D341Med (cell line): ENCODE measurements at places on chromosomes 5 and 9.

- no peak for DNase-seq
Observed at GRCh38 chr9:124257070-124257843, 492 bp upstream of the NEK6 start.

DNA sequence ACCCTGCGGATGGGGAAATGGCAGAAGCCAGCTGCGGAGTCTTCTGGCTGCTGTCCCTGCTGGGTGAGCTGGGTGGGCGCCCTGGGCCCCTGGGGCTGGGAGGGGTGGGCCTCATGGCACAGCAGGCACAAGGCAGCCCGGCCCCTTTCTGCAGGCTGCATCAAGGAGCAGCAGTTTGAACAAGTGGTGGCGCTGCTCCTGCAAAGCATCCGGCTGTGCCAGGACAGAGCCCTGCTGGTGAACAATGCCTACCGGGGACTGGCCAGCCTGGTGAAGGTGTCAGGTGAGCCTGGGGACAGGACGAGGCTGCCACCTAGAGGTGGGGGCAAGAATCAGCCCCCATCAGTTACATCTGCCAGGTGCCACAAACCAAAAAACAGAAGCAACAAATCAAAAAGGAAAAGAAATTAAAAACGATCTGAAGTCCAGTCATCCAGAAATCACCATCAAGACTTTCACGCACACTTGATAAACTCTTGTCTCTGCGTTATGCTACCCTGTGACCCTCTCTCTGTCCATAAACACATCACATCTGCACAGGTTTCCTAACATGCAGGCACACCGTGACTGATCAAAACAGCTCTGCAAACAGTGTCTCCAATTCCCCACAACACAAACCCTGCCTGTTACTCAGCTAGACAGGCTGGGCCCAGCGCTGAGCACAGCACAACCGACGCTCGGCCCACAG lies 13.9 kb downstream of the REXO4 start:
- DNase-seq: peak; percentile 70

GRCh38 chr9:101923451-101923850 lies 185.0 kb upstream of the GRIN3A start:
- no peak for DNase-seq

- DNase-seq: no peak
Observed at GRCh38 chr9:18459962-18460584, 13.9 kb upstream of the ADAMTSL1 start.

DNA sequence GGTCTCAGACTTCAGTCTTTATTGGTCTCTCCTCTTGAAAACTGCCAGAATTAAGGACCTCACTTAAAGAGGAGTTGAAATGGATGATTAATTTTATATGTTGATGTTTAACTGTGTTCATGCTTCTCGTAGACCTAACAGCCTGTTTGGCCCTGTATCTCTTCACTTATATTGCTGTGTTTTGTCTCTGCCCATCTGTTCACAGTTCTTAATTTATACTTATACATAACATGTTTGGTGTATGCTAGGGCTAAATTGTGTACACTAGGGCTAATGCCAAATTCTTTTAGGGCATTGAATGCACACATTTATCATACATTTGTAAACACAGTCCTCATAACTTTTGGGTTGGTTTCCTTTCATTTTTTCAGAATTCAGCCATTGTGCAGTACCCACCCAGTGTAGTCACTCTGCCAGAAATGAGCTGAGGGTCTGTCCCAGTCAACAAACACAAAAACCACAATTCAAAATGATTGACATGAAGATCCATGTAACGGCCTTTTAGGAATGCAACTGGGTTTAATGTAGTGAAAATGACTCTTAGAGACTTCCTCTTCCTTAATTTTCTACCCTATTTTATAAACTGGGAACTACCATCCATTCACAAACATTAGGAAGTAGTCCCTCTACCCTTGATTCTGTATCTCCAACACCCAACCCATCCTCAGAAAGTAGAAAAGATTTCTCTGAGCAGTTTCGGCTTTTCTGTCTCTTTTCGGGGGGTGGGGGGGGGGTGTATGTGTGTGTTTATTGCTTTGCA lies 668.8 kb upstream of the KLF4 start:
- DNase-seq: no peak

DNA sequence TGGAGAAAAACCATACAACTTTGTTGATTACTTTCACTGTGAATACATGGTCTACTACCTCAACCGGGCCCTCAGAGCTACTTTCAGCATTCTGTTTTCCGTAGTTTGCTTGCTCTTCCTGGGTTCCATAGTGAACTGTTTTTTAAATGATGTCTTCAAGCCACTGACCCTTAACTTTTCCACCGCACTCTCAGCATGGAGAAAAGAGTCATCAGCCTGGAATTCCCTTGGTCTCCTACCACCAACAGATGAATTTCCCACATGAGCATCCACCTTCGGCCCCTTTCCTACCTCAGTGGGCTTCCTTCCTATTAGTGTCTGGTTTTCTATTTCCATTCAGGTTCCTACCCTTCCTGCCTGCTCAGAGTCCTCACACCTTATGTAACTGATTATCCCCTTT lies 135.9 kb upstream of the ADAMTSL1 start:
- no peak for DNase-seq

GRCh38 chr5:15615859-15616258 lies 115.9 kb downstream of the FBXL7 start:
- DNase-seq: no peak

- no peak for DNase-seq
Observed at GRCh38 chr5:53616939-53617549, 56.6 kb downstream of the NDUFS4 start.

DNA sequence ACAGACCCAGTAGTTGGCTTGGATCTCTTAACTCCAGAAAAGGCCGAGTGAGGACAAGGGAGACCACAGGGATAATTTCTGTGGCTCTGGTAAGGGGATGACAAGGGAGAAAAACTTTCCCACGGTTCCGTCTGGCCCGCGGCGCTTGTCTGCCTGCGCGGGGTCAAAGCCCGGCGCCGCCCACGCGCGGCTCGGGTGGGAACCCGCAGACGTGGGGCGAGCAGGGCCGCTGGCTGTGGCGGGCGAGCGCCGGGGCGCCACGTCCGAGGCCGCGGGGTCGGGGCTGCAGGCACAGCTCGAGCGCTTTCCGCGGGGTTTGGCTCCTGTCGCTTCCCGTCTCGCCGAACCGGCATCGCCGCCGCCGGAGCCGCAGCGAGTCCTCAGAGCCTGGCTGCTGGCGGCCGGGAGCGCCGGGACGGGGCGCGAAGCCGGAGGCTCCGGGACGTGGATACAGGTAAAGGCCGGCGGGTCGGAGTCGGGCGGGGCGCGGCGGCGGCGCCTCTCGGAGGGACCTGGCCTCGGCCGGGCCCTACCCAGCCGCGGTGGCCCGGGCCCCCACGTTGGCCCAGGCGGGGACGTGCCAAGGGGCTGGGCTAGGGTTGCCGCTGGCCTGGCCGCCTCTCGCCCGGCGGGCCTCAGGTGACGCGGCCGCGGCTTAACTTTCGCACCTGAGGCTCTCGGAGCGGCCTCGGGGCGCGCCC lies at the start of gene RNF180:
TSS of gene RNF180 (plus strand) at position 344 of the 701 bp plus-strand sequence. CDS start 34,965 bp downstream, outside the sequence.
- DNase-seq: peak; percentile 79

DNA sequence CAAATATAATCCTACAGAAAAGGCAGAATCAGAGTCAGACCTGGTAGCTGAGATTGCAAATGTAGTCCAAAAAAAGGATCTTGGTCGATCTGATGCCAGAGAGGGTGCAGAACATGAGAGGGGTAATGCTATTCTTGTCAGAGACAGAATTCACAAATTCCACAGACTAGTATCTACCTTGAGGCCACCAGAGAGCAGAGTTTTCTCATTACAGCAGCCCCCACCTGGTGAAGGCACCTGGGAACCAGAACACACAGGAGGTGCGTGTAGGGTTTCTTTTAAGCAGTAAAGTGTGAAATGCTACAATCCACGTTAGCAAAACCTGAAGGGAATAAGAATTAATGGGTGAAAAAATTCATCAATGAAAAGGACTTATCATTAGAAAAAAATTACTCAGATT lies 145.8 kb downstream of the GIN1 start:
- DNase-seq: no peak

GRCh38 chr9:121947775-121948174 lies 145.3 kb downstream of the TTLL11 start:
- DNase-seq: no peak

GRCh38 chr5:128350705-128351104 lies 187.3 kb downstream of the FBN2 start:
- DNase-seq: no peak

DNA sequence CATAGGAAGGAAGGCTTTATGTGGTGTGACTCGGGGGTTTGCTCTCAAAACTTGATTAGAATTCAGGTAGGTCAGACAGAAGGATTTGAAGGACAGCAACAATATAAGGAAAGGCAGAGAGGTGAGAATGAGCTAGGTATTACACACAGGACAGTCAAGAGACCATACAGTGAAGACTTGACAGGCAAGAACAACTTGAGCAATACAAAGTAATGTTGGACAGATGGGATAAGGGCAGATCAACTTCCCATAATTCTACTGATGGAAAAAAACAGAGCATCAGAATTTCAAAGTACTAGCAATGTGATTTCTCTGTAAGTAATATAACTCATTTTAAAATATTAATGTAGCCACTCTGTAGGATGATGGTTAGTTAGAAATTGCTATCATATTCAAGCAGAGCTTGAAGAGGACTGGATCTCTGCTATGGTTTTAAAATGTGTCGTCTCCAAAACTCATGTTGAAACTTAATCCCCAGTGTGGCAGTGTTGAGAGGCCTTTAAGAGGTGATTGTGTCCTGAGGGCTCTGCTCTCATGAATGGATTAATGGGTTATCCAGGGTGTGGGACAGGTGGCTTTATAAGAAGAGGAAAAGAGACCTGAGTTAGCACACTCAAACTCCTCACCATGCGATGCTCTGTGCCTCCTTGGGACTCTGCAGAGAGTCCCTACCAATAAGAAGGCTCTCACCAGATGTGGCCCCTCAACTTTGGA lies 22.4 kb upstream of the HOMER1 start:
- no peak for DNase-seq

DNA sequence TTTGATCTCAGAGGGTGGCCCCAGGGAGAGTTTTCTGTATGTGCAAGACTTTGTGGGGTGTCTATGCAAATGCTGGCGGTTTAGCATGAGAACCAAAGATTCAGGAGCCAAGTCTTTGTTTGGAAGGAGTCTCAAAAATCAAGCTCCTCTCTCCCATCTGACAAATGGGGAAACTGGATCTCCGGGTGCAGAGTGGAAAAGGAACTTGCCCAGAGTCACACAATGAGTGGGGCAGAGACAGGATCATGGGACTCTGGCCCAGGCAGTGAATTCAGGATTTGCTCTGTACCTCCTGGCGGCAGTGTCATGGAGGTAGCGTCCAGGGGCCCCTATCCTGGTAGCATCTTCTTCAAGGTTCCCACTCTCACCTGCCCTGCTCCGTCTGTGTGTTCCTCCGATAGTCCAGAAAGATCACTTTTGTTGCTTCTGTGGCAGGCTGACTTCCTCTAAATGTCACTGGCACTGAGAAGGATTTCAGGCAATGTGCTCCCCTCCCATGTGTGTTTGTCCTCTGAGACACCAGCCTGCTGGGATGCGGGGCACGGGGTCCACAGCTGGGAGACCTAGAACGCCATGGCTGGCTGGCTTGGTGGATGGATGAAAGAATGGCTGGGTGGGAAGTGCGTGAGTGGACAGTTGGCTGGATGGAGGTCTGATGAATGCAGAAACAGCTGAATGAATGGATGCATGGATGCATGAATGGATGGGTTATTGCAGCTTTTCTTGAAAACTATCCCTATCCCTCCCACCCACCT lies 3.6 kb downstream of the CCL19 start:
- no peak for DNase-seq

DNA sequence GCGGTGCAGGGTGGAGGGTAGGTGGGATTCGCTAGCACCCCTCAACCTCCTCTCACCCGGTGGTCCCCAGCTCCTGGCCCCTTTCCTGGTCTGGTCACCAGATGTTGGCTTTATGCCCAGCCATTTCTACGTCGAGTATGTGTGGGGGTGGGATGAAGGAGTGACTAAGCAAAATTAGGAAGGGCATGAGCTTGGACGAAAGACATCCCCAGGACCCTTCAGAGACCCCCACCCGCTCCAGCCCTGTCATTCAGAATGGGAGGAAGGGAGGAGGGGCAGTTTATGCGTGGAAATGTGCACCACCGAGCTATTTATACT lies 742 bp downstream of the BHMT2 start:
- no peak for DNase-seq

GRCh38 chr5:142283304-142283703 lies 41.5 kb downstream of the SPRY4 start:
- no peak for DNase-seq

DNA sequence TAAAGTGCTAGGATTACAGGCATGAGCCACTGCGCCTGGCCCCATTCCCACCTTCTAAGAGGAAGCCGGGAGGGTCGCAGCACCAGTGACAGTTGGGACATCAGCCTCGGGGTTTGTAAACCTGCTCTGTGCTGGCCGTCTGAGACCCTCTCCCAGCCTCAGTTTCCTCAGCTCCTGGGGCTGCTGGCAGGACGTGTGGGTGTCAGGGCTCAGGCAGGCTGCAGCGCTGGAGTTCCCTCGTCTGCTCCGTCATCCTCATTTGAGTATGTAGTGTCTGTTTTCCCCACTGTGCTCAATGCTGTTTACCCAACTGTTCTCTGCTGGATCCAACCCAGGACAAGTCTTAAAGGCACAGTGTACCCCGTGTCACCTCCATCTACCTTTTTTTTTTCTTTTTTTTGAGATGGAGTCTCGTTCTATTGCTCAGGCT lies 2.0 kb upstream of the NINJ1 start:
- no peak for DNase-seq

GRCh38 chr5:75185763-75186162 lies 50.9 kb downstream of the ANKRD31 start:
- DNase-seq: no peak

DNA sequence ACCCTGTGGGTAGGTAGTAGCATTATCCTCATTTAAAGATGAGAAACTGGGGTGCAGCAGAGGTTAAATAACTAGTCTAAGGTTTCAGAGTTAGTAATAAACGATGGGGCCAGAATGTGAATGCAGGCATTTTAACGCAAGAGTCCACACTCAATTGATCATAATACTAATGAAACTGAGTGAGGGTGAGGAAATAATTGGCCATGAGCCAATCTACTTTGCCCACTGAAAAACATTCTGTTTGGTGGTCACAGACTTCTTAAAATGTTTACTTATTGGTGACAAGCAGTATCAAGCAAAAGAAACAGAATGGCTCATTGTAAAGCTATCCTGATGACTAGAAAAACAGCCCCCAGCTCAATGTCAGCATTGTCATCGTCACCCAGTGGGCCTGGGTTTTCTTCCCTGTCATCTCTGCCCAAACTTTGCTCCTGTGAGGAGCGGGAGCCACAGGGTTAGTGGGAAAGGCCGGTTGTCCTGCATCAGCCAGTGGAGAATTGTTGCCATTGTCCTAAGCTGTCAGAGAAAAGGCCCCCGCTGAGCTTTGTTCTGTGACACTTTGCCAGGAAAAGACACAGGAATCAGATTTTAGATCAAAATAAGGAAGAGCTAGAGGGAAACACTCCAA lies 77.3 kb upstream of the MAN2A1 start:
- no peak for DNase-seq

DNA sequence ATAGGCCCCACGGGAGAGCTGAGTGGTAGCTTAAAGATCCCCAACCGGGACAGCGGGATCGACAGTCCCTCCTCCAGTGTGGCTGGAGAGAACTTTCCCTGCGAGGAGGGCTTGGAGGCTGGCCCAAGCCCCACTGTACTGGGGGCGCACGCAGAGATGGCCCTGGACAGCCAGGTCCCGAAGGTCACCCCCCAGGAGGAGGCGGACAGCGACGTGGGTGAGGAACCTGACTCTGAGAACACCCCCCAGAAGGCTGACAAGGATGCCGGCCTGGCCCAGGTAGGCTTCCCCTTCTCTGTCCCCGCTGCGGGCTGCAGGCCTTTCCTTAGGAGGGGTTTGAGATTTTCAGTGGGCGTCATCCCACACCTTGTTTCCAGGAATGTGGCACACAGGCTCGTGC lies 29.1 kb downstream of the FGD3 start:
- DNase-seq: peak; percentile 19

- DNase-seq: no peak
Observed at GRCh38 chr5:462051-462481, 19.1 kb downstream of the EXOC3 start.
